Prostate gland (tissue), 2 donors: ENCODE measurements at places on chromosomes 1 and 21.
A peak's percentile ranks its signal among the peaks of the same experiment; 100 is the strongest.

DNA sequence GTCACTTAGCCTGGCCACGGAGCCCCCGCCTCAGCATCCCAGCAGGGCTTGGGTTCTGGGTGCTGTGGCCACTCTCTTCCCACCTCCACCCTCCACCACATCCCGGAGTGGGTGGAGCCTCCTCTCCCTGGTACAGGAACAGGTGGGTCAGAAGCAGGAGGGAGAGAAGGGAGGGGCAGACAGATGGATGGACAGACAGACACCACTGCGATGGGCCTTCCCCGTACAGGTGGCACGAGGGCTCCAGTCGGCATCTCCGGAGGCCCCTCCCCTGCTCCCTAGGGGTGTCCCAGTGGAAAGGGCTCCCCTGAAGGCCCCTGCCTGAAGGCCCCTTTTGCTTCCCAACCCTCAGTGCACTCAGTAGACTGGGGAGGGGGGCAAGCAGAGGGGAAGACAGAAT is 96.9 kb upstream of the TARDBP start:
- DNase-seq, result no peak

GRCh38 chr21:26506956-26507355 is 66.1 kb downstream of the CYYR1 start:
- no peak for DNase-seq

- DNase-seq, result no peak
These were observed 1.8 kb upstream of the PGLYRP4 start for GRCh38 chr1:153350321-153350957.

DNA sequence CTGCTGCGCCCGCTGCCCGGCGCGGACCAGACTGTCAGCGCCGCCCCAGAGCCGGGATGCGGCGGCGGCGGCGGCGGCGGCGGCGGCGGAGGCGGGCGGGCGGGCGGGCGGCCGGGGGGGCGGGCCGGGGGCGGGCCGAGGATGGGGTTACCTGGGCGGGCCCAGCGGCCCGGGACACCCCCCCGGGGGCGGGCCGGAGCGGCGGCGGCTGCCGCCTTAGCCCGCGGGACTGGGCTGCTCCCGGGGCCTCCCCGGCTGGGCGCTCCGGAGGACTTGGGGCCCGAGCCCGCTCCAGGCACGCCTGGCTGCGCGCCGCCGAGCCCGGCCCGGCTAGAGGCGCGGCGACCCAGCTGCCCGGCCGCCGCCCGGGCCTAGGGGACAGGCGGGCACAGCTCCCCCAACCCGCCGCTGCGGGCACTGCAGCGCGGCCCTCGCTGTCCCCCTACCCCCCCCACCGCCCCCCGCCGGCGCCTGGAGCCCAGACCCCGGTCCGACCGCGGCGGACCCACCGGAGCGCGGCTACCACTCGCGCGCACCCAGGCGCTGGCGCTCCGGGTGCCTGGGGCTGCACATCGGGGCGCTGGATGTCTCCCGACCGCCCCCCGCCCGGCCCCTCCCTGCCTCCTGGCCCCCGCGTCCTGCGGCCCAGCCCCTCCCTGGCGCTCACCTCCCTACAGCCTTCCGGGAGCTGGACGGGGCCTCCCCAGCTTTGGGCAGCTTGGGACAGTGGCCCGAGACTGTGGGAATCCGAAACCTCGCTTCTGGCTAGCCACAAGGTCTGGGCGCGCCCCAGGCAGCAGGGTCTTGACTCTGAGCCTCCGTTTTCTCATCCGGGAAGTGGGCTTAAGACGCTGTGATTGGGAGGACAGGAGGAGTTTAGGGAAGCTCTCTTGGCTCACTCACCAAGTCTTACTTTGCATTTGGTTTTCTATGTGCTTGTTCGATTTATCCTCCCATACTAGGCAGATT is at the start of gene WNT4:
Gene WNT4 (minus strand): TSS at position 33 of the 969 bp plus-strand sequence. CDS start 175 bp downstream, outside the sequence.
- DNase-seq, result peak; percentile 45

- no peak for DNase-seq
These were observed 15.4 kb upstream of the ADAR start for GRCh38 chr1:154623358-154623757.

DNA sequence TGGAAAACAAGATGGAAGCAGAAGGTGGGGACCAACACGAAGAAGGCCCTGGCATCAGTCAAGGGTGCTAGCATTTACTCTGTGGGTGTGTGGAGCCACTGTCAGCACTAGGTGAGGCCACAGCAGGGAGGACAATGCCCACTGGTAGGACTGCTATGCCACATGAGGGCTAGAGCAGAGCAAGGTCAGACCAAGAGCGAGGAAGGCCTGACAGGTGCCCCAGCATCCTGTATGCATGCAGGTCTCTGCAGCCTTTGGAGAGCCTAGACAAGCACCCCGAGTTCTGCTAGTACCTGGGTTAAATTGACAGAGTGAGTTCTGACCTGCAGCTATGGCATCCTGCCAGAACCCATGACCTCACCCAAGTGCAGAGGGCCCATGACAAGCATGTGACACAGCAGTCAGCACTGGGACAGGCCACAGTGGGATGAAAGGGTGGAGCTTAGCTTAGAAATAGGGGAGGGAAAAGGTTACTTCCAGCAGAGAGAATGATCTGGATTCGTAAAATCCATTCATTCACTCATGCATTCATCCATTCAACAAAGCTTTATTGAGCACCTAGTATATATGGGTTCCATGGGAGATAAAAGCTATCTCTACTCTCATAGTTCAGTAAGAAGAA is 9.0 kb upstream of the CSF1 start:
- DNase-seq, result no peak

DNA sequence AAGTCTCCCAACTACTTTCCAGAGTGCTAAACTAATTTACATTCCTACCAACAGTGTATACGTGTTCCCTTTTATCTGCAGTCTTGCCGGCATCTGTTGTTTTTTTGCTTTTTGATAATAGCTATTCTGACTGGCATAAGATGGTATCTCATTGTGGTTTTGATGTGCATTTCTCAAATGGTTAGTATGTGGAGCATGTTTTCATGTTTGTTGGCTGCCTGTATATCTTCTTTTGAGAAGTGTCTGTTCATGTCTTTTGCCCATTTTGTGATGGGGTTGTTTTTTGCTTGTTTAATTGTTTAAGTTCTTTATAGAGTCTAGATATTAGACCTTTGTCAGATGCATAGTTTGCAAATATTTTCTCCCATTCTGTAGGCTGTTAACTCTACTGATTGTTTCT is 46.6 kb downstream of the MAST2 start:
- no peak for DNase-seq

DNA sequence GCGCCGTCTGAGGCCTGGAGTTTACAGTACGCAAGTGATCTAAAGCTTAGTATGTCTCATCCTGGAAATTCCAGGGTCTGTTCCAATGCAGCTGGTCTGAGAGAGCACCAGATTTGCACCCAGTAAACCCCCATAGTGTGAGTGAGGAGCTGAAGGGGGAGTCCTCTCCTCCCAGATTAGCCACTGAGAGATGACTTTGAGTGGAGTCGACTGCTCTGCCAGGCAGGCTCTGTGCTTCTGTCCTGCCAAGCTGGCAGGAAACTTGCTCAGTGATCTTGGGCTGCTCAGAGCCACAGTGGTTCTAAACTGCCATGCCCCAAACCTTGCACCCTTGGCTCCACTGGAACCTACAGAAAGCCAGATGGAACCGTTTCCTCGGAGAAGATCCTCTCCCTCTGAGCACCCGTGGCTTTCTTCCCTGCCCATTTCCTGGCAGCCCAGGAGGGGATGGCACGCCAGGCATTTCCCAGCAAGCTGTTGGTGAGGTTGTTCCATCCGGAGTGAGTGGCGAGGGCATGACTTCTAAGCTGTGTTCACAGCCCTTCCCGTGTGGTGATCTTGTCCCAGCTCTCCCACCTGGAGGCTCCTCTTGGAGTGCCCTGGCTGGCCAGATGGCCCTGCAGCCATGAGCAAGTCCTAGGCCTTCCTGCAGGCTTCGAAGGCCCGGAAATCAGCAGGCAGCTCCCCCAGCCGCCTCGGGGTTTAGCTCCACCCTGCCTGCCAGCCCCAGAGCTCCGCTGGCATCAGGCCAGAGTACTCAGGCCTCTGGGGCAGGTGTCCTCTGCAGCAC is 125.9 kb upstream of the VAMP3 start:
- DNase-seq, result no peak

GRCh38 chr1:36400825-36401601 is 3.3 kb upstream of the LSM10 start:
- no peak for DNase-seq

GRCh38 chr1:4367230-4367777 is 287.1 kb upstream of the AJAP1 start:
- no peak for DNase-seq

DNA sequence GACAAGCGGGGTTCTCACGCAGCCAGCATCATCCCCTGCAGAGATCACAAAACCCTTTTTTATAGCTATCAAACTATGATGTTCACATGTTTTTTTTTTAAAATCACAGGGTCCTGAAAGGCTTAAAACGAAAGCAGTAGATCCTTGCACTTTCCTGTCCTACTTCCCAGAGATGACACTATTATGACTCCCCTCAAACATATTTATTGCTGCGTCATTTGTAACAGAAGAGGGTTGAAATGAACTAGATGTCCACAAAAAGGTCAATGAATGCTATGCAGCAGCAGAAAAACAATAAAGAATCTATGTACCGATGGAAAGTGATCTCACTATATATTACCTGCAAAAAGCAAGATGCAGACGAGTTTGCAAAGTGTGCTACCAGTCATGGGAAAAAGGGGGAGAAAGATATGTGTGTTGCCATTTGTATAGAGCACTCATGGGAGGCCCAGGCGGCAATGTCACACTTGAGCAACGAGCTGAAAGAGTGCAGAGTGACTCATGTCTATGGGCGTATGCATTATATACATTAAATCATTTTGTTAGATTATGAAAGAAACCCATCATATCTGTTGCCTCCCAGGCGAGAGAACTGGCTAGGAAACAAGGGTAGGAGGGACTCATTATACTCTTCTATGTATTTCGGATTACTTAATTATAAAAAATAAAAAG is 68.9 kb upstream of the PARP1 start:
- DNase-seq, result no peak

DNA sequence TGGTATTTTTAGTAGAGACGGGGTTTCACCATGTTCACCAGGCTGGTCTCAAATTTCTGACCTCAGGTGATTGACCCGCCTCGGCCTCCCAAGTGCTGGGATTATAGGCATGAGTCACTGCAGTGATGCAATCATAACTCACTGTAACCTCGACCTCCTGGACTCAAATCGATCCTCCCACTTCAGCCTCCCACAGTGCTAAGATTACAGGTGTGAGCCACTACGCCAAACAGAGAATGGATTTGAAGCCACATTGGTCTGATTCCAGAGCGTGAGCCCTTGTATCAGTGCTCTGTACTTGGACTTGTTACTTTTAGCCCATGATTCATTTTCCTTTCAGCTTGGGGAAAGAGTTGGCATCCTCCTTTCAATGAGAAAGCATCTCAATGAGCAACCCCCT is 14.9 kb upstream of the ZNF683 start:
- DNase-seq, result no peak

DNA sequence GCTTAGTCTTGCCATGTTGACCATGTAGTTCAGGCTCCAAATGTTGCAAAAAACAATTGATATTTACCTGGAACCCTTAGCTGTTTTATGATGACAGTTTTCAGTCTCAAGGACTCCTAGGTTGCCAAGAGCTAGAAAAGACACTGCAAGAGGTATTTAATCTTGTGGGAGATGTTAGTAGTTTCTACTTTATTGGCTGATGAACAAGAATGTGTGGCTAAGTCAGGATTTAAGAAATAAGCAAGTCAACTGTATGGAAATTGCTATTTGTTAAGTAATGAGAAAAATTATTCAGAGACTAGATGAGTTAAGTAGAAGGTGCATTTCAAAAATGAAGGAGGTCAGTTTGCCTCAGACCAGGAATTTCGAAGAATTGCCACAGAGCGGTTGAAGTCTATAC is 639.7 kb upstream of the USP24 start:
- DNase-seq, result no peak

GRCh38 chr1:156056326-156056849 is 1.8 kb downstream of the LAMTOR2 start:
- DNase-seq, result no peak

GRCh38 chr1:203177470-203178039 is 1.9 kb upstream of the MYBPH start:
- DNase-seq, result no peak

DNA sequence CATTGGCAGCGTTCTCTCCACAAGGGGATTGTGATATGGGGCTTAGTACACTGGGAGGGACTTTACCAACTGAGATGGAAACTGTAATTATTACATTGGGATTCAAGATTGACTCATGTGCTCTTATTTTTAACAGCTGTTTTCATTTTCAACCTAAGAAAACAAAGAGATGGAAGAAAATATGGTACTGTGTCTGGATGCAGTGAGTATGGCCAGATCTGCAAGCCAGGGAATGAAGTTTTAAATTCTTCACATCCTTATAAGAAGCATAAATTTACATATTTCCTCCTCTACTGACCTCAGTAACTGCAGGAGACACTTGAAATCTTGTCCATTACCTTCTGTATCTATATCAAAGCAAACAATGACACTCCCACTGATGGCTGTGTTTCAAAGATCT is 81.5 kb upstream of the EDEM3 start:
- DNase-seq, result no peak

- no peak for DNase-seq
These were observed 240.2 kb downstream of the ST6GALNAC3 start for GRCh38 chr1:76314730-76315129.

- no peak for DNase-seq
These were observed 3.9 kb upstream of the PSMG1 start for GRCh38 chr21:39187141-39187540.

DNA sequence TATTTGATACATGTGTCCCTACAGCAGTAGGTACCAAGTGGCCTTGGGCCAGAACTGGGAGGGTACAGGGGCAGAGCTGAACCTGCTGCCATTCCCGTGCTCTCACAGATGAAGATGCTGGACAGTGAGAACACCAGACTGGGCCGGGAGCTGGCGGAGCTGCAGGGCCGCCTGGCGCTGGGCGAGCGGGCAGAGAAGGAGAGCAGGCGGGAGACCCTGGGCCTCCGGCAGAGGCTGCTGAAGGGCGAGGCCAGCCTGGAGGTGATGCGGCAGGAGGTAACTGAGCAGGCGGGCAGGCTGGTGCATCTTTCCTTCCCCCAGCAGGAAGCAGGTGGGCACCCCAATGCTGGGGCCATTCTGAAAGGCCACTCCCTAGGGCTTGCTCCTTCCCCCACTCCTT is 21.9 kb downstream of the MFAP2 start:
- no peak for DNase-seq

- no peak for DNase-seq
These were observed 6.2 kb upstream of the OXCT2 start for GRCh38 chr1:39777306-39777705.

- DNase-seq, result peak; percentile 78
These were observed 21.8 kb upstream of the COL9A2 start for GRCh38 chr1:40338745-40339419.

- peak; percentile 51 for DNase-seq
These were observed 137.8 kb downstream of the RWDD3 start for GRCh38 chr1:95371666-95372282.

DNA sequence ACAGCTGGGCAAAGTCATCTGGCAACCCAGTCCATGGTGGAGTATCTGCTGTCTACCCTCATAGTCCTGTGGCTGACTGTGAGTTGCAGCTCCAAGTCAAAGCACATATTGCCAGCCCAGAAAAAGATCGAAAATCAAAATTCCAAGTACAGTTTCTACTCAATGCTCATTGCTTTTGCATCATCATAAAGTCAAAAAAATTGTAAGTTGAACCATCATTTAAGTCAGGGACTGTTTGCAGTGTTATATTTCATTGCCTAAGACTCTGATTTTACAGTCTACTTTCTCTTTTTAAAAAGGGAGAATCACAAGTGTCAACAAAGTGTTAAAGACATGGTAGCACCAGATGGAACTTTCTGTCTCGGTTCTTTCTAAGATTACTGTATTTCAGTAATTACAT is 22.7 kb upstream of the MAN1C1 start:
- no peak for DNase-seq
